Activated T-cell treated with anti-CD3 and anti-CD28 coated beads for 24 hours (primary cell): ENCODE measurements at places on chromosomes 1 and 21.
A peak's percentile ranks its signal among the peaks of the same experiment; 100 is the strongest.

GRCh38 chr1:214660190-214660589 lies 57.2 kb downstream of the CENPF start:
- DNase-seq: no peak

DNA sequence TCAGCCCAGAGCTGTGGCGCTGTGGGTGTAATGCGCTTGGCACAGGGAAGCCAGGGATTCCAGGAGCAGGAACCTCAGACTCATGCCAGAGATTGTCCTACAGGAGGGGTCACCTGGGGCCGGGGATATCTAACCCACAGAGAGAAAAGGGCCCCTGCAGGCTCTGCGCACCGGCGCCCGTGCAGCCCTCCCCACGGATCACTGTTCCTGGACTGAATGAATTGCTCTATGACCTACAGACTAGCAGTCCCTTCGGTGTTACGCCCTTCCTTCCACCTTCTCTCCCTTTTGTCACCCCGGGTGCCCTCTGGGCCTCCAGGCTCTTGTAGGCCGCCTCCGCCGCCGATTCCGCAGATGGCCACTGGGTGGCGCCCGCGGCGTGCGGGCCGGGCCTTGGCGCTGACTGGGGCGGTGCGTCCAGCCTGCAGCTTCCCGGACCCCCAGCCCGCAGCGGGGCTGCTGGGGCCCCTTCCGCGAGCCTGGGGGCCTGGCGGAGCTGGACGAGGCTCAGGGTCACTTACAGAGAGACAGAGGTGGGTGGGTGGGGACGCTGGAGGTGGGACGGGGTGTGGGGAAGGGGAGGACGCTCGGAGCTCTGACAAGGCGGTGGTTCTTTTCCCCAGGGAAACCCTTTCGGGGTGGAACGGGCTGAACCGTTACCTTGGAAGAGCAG lies 101.3 kb downstream of the IER5 start:
- peak; percentile 75 for DNase-seq

DNA sequence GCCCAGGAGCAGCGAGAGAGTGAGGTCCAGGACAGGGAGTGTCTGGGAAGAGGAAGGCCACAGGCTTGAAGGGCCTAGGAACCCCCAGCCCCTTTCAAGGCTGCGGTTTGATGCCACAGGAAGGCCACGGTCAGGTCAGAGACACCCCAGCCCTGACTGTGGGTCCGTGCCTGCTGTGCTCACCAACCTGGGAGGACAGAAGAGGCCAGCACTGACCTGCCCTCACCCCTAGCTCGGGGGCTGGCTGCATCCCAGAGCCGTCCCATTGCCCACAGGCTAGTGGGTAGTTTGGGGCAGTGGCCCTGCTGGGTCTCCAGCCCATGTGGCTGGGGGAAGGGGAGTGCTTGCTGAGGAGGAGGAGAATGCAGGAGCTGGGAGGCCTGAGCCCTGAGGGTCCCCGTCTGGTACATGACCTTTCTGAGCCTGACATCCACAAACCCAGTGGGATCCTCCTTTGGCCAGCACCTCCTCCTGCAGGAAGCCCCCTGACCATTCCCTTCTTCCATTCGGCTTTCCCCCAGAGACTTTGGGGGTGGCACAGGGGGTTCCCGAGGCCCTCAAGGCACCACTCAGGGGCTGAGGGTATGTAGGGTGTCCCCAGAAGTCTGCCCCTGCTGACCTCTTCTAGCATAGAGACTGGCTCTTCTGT lies 54.3 kb downstream of the WNT9A start:
- no peak for DNase-seq

DNA sequence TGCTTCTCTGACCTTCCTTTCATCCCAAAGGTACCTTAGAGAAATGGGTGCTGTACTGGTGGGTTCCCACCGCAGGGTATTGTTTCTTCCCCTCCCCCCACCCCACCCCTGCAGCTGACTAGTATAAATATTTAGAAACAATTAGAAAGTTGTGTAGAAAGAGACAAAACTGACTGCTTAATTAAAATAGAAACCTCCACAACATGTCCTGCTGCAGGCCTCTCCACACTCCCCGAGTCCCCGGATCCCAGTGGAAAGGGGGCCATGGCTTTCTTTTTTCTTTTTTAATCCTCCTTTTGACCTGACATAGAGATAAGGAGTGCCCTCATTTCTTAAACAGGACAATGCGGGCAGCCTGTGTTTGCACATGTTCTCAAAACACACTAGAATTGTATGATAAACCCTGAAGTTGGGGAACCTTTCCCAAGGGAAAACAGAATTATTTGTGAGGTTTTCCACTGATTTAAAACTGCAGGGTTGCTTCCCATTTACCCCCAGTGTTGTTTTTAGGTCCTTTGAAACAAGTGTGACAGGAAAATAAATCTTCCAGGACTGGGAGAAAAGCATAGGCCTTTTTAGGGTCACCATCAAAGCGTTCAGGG lies 1.7 kb downstream of the RHOU start:
- DNase-seq: no peak

- DNase-seq: no peak
Measured at GRCh38 chr1:95575291-95575690, 341.3 kb downstream of the RWDD3 start.

- no peak for DNase-seq
Measured at GRCh38 chr1:39086386-39086785, 60.2 kb downstream of the NDUFS5 start.

GRCh38 chr1:58621391-58621790 lies 44.3 kb upstream of the TACSTD2 start:
- no peak for DNase-seq

DNA sequence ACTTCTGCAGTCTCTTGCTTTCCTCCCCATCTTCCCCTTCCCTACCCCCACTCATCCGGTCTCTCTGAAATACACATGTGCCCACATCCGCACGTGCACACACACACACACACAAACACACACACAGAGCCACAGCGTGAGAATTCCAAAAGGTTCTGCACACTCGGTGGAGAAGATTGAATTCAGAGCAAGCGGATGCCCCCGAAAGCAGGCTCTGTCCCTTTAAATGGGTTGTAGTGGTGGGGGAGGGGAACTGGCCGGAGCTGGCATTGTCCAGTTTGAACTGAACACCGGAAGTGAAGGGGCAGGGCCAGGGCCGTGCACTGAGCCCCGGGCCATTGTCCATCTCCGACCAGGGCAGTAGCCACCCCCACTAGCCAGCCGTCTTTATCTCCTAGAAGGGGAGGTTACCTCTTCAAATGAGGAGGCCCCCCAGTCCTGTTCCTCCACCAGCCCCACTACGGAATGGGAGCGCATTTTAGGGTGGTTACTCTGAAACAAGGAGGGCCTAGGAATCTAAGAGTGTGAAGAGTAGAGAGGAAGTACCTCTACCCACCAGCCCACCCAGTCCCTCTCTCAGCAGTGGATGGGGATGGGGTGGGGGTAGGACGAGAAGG lies 1.3 kb upstream of the LIN28A start:
- DNase-seq: no peak

DNA sequence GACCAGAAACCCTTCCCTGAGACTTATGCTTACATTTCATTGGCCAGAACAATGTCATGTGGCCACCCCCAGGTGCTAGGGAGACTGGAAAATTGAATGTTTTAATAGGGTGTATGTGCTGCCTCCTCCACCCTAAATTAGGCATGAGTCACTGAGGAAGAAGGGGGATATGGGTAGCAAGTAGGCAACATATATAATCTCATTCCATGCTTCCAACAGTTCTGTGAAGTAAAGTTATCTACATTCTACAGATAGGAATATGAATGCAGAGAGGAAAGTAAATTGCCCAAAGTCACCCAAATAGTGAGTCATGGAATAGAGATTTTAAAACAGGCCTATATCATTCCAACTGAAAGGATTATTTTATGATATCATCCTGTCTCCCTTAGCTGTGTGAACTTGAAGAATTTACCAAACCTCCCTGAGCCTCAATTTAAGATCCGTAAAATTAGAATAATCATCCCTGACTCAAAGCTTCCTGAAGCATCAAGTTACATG lies 168.6 kb upstream of the FGGY start:
- DNase-seq: no peak

GRCh38 chr1:225816643-225817538 lies 7.0 kb downstream of the EPHX1 start:
- no peak for DNase-seq

- no peak for DNase-seq
Measured at GRCh38 chr21:45364468-45365185, 40.3 kb upstream of the COL18A1 start.

GRCh38 chr1:67062412-67062811 lies 8.5 kb upstream of the SLC35D1 start:
- no peak for DNase-seq

DNA sequence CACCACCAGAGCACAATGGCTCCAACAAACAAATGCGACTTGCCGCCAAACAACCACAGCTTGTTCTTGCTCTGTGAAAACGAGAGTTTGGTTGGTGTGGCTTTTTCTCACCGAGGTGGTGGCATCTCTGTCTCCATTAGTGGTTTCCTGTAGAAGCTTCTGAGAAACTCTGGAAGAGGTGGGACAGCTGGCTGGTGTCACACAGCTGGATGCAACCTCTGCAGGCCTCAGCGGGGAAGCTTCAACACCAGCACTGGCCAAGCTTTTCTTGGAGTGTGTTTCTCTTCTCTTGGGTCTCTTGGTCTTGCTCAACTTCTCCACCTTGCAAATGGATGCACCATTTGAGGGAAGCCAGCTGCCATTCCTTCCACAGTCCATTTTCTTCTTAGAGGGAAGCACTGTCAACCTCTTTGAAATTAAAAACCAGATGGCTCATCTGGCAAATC lies 124.8 kb downstream of the KCNN3 start:
- peak; percentile 31 for DNase-seq

GRCh38 chr1:27136998-27137542 lies 17.9 kb downstream of the SLC9A1 start:
- peak; percentile 67 for DNase-seq
